Stimulated activated CD4-positive, alpha-beta T cell treated with anti-CD3 and anti-CD28 coated beads, Interleukin-4, amount 100 ng/mL, for 24 hours (primary cell): ENCODE measurements at places on chromosomes 5 and 9.
A peak's percentile ranks its signal among the peaks of the same experiment; 100 is the strongest.

DNA sequence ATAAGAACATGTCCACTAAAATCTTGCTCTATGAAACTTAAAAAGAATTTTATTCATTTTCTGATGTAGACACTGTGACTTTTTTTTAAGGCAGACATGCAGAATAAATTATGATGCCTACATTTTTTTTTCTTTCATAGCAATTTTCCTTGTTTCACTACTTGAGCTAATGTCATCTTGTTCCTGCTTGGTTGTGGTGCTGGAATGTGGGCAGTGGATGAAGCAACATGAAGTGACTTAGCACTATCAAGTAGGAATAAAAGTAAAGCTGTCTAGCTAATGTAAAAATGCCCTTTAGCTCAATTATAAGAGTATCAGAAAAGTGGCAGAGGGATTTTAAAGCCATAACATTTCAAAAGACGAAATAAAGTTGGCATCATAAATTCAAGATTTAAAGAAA, 191.0 kb downstream of the ADAMTS6 start:
- DNase-seq = no peak

DNA sequence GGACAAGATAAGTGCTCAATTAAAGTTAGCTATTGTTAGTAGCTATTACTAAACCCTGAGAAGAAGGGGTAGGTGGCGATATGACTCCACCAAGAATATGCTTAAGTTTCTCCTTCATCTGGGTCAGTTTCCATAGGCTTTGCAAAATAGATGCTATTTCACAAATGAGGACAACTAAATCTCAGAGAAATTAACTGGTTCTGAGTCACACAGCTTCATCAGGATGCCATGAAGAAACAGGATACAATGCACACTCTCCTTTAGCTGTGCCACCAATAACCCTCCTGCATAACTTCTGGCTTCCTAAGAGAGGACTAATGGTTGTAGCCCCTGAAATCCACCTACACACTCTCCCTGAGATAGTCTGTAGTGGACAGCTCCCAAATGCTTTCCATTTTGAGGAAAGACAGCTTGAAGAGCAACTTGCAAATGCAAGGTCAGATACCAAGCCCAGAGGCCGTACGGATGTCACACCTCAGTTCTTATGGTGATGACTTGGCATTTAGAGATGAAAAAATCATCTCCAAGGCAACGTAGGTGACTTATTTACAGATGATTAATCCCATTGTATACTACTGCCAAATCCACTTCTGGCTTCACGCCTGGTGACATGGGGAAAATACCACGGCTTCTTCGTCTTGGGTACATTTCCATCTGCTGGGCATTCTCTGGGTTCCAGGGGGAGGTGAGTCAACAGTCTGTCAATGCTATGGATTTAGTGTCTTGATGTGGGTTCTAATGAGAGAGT, 251.4 kb upstream of the IL12B start:
- peak; percentile 10 for DNase-seq

DNA sequence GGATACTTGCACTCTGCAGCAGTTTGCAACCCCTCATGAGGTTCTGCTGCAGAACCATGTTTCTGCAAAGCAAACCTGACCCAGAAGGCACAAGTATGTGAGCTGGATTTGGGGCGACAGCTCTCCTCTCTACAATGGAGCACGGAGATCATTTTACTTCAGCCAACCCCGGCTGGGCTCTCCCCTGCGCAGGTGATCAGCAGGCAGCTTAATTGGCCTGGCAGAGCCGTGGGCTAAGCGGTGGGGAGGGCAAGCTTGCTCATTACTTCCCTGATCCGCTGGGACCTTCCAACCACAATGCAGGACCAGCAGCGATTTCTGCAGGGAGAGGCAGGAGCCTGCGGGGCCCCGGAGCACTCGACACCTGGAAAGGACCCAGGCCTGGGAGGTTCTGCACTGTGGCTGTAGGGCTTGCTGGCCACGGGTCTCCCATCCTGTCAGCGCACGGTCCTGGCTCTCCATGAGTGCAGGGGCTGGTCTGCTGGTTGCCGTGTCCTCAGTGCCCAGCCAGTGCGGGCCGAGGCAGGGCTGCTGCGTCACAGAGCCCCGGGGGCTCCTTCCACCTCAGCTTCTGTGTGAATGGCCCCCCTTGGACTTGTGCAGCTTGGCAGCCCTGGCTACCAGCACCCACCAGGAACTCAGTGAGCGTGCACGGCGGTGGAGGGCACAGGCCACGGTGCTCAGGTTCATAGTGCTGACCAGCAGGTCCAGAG, 51.8 kb upstream of the RAPGEF1 start:
- DNase-seq = no peak

- DNase-seq = no peak
These were observed 81.9 kb upstream of the DHFR start for GRCh38 chr5:80736730-80737129.

DNA sequence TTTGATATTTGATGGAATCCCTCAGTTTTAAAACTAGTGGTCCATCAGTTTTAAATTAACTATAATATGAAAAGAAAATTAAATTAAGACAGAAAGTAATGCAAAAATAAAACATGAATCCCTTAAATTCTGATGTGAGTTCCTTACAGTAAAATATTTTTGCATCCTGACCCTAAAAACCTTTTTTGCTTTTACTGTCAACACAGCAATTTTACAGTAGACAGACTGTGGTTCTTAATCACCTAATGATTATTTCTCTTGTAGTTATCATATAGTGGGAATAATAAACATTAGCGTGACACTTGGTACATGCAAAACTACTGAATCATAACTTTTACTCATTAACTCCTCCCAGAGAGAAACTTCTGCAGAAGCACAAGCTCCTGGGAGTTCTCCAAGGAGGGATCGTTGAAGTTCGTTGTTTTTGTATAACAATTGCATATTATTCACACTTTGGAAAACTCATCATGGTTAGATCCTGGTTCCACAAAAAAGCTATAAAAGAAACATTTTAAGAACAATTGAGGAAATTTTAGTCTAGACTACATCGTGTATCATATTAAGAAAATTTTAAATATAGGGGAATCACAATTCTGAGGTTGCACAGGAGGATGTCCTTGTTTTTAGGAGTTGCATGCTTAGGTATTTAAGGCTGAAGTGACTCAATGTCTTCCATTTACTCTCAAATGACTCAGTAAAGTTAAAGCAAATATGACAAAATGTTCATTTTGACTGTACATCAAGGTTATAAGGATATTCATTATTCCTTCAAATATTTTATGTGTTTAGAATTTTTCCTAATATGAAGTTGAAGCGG, 88.2 kb upstream of the NIPAL4 start:
- no peak for DNase-seq

GRCh38 chr5:39947657-39948056, 522.9 kb upstream of the DAB2 start:
- no peak for DNase-seq

DNA sequence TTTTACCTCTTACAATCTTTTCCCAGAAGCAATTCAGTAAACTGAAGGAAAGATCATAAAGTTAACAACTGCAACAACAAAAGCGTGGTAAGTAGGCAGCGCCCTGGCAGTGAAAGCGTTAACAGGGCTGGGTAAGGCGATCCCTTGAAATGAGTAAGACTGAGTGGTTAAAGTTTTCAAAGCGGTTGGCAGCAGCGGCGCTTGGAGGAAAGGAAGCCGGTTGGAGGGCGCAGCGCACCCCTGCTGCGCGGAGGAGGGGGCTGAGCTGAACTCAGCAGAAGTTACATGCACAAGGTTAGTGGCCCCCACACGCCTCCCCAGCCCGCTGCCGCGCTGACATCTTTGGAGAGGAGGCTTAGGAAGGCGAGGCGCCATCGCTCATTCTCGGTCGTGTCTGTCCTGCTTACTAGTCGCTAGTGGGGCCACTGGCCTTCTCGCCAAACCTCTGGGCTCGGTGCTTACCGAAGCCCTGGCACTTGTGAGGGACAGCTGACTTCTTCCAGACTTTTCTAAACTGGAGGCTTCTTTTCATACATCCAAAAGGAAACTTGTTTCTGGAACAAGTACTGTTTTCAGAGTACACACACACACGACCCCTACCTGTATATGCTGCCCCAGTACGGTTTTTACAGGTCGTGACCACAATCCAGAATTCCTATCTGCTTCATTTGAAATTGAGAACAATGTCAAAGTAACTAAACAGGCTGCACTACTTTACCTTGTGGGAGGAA, at the start of gene SH3RF2:
SH3RF2 (plus strand) TSS at position 178 of the 731 bp plus-strand sequence. CDS start 1,351 bp downstream, outside the sequence.
- DNase-seq = peak; percentile 22

DNA sequence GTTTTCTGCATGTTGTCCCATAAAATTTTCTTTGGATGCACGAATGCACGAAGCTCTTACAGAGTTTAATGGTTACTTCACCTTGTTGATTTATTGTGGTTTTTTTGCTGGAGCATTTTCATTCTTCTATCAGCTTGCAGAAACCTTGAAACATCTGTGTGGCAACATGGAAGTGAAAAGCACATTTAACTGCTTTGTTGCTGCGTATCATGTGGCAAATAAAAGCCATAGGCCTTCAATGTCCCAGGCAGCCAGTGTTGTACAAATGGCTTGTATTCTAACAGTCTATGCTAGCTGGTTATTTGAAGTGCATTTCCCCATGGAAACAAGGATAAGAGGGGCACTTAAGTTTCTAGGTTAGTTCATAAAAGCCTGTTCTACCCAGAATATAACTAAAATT, 42.5 kb upstream of the RASGRF2 start:
- no peak for DNase-seq

DNA sequence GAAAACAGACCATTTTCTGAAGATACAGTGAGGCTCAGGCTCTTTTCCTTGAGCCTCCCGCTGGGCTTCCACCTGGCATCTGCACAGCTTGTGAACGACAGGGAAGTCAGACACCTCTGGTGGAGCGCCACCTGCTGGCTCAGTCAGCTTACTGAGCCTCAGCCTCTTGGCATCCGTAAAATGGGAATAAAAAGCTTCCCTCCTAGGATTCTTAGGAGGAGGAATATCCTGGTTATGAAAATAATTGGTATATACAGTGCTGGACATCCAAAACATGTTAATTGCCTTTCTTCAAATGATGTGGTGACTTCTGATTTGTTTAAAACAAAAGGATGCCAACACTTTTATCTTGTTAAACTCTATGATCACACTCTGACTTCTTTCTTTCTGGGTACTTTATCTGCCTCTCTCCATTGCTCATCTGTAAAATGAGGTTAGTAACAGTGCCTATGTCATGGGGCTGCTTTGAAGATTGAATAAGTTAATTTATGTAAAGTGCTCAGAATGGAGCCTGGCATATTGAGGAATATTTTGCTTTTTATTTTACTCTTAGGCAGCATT, 67.5 kb downstream of the MAMDC2 start:
- DNase-seq = peak; percentile 54

GRCh38 chr5:51977014-51977413, 593.8 kb downstream of the ISL1 start:
- no peak for DNase-seq

DNA sequence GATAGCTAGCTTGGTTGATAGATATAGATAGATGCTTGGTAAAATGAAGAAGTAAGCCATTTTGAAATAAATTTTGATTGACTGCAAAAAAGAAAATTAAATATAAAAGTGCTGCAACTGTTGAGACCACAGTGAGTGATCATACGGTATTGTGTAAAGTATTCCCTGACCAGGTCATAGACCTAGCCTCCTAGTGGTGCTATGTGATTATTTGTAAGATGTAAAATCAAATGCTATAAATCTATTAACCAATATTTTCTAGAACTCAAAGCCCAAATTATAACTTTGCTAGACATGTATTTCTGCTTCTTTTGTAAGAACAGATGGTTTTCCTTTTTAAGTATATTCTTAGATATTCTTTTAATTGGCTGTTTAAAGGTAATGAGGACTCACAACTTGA, 480.2 kb upstream of the PTPRD start:
- no peak for DNase-seq

- DNase-seq = peak; percentile 9
These were observed 38.0 kb upstream of the CCDC152 start for GRCh38 chr5:42718591-42718990.

DNA sequence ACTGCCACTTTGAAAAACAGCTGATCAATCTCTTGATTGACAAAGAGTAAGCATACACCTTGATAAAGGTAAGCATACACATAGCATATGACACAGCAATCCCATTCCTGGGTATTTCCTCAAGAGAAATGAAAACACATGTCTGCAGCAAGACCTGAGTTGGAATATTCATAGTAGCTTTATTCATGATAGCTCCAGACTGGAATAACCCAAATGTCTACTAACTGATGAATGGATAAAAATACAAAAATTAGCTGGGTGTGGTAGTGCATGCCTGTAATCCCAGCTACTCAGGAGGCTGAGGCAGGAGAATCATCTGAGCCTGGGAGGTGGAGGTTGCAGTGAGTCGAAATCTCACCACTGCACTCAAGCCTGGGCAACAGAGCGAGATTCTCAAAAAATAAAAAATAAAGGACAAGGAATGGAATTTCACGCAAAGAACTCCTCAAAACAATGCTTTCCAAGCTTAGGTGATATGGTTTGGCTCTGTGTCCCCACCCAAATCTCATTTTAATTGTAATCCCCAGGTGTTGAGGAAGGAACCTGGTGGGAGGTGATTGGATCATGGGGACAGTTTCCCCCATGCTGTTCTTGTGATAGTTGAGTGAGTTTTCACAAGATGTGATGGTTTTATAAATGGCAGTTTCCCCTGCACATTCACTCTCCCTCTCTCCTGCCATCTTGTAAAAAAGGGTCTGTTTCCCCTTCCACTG, 41.1 kb upstream of the LHFPL2 start:
- DNase-seq = no peak

DNA sequence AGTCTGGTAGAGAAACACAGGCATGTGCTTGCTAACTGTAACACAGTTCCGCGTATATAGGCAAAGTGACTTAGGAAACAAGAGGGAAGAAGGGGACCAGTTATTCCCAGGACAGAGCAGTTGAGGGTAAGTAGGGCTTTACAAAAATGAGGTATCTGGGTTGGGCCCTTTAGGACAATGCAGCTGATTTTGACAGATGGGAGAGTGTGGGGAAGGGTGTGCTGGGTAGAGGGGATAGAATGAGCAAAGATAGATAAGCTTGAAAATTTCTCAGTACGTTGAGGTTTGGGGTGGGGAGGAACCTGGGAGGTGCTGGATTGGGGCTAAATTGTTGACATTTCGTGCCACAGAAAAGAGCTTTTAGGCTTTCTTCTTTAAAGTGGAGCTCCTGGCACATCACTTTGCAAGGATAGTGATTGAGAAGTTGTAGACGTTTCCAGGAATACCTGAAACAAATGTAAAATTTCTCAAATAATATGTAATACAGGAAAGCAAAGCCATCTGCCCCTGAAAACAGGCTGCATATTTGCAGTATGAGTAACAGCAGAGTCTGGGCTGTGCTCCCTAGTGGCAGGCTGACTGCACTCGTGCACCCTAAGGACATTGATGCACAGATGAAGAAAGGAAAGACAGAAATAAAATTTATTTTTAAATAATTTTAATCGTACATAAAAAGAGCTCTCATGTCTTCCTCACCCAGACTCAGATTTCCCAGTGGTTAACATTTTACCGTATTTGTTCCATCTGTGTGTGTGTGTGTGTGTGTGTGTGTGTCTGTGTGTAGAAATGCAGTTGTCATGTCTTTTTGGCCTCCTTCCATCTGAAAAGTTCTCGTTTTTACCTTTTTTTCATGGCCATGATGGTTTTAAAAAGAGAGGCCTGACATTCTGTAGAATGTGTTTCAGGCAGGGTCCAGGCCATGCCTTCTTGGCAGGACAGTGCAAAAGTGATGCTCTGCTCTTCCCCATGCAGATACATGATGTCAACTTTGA, 144.9 kb upstream of the DMRT1 start:
- no peak for DNase-seq
